ENCODE measurements at places on chromosomes 3 and 15.

DNA sequence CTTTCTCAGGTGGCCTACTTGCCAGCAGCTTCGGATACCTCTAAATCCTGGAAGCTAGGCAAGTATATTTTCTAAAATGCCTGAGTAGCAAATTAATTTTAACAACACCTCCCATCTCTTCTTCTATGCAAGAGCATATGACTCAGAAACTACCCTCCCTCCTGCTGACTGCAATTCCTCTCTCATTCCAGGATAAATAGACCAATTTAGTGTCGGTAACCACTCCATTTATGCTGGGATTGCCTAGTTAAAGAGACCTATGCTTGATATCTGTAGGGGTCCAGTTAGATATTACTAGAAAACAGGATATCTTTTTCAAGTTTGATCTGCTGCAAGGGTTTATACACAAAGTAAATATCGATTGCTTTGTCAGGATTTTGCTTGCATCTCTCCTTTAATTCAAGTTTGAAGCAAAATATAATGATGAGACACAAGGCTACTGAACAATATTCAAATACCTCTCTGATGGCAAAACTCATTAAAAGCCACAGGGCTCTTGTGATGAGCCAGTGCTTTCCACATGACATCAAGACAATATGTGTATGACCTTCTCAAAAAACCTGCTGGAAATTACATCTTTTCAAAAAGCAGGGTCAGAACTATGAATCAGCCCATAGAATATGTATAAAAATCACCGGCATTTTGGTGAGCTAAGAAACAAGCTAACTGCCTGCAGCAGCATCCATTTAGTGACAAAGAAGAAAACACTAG, 491.6 kb upstream of the NECTIN3 start:
- no peak for DNase-seq

GRCh38 chr3:173660645-173661299, 263.2 kb downstream of the NLGN1 start:
- no peak for DNase-seq

DNA sequence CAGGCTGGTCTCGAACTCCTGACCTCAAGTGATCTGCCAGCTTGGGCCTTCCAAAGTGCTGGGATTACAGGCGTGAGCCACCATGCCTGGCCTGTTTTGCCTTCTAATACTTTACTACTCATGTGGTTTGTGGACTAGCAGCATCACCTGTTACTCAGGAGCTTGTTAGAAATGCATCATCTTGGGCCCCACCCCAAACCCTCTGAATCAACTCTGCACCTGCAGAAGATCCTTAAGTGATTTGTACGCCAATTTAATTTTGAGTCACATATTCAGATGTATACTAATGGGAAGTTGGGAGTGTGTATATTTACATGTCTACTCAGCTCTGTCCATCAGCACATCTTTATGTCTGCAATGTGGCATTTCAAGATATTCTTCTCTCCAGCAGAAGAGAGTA, 6.1 kb downstream of the TBC1D21 start:
- DNase-seq, result no peak

DNA sequence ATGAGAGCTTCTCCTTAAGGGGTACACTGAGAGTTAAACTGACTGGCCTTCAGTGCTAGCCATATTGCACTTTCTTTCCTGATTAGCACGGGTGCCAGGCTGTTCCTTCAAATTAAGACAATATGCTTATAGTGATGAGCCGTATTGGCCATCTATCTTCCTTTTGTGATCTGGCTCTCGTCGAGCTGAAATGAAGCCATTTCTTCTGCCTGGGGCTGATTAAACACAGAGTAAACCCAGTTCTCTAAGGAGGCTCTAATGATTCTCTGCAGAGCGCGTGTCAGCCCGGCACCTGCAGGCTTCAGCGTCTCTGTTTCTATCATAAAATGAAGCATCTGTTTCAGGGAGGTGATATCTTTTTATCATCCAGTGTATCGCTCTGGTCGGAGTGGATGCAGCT, 107.5 kb upstream of the NR2F2 start:
- DNase-seq, result no peak

DNA sequence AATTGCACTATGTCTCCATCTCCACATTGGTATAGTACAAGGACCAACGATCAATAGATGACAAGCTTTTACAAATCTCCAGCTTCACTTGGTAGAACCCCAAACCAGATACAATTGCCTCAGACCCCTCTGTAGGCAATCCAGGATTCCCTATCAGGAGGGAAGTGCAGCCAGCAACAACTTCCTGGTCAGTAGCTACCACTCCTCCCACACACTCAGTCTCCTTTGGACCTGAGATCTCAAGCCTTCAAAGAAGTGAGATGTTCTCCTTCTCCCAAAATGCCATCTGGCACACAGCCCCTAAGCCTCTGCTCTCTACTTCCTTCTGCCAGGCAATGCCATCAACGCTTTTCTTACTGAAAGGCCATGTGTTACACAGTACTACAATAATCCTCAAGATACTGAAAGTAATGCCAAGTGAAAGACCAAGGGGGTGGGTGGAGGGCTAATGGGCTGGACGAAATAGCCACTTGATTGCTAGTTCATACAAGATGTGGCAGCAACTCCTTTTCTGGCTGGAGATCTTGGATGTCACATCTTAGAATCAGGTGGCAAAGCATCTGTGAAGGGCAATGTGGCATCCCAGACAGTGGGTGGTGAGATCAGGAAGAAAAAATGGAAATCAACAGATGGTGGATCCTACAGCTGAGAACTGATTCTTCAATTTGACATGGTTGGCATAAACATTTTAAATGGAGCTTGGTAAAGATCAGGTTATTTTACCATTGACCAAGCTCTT, 75.3 kb upstream of the ACP3 start:
- DNase-seq, result no peak

- no peak for DNase-seq
Measured at GRCh38 chr3:38455639-38456430, 2.1 kb downstream of the ACVR2B start.

DNA sequence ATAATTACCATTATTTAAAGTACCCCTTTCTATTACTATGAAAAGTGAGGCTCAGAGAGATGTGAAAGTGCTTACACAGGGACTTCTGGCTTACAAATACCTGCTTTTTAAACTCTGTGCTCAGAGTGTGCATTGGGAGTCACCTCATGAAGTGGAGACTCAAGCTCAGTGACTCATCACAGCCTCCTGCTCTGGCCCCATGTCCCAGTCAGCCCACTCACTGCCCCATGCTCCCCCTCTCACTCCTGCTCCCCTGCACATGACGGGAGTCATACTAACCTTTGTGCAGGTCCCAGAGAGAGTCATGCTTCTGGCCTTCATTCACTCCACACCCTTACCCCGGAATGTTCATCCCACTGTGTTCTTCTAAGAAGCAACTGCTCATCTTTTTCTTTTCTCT, 20.2 kb downstream of the CCR1 start:
- no peak for DNase-seq

GRCh38 chr15:76376029-76376428, 39.5 kb downstream of the ISL2 start:
- no peak for DNase-seq

GRCh38 chr3:61981060-61981459, 392.3 kb downstream of the FEZF2 start:
- no peak for DNase-seq

- DNase-seq, result no peak
Measured at GRCh38 chr3:194983121-194983520, 287.8 kb downstream of the XXYLT1 start.

DNA sequence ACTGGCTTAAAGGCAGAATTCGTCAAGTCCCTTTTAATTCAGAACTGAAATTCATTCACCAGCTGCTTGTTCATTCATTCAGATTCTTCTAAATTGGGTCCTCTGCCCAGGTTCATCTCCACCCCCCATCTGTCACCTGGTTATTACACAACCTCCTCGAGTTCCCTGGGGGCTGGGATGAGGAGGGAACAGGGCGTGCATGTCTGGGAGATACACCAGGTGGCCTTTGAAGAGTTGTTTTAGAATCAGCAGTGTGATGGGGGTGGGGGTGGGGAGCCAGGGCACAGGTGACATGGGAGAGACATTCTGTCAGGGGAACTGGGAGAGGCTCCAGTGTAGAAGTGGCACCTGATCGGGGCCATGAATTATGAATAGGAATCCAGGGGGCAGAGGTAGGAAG, 8.2 kb downstream of the SNX33 start:
- DNase-seq, result no peak

DNA sequence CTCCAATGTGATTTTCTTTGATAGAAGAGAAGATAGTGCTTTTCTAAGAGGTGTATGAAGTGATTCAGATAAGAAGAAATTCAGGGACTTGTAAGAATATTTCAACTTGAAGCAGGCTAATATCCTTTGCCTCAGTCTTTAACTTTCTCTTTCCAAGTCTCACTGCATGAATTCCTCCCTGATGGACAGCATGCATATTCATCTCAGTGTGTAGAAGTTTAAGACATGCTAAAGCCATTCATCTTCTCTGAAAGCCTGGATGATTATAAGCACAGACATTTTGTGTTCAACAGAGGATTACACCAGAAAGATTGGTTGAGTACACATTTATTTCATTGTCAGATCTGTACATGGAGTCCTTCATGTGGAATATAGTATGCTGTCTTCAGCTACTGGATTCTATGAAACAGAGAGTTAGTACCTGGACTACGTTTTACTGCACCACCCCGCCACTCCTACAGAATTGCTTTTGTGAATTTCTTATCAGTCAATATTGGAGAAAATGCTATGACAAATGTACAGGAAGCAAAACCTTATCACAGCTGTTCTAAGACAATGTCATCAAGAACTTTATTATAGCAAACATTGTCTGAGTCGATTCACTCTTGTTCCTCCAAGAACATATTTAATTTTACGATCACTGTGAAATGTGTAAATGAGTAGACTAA, 1346.1 kb downstream of the OTOL1 start:
- DNase-seq, result no peak

DNA sequence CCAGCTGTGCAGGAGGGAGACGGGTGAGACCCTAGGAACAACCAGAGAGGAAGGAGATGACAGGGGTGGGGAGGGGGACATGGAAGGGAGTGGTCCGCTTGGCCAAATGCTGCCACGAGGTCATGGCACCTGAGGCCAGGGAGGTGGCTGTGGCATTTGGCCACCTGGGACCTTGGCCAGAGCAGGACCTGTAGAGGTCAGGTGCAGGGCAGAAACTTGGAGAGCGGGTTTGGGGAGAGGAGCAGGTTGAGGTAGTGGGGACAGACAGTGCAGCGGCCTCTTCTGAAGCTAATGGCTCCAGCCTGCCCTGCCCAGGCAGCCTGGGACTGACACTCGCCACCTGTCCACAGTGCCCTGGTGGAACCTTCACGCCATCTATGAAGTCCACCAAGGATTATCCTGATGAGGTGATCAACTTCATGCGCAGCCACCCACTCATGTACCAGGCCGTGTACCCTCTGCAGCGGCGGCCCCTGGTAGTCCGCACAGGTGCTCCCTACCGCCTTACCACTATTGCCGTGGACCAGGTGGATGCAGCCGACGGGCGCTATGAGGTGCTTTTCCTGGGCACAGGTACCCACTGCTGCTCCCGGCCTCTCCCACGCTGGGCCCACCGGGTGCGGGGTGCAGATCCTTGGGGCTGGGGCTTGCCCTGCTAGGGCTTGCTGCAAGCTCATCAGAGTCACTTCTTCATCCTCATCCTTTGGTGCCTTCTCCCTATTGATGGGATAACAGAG, 7.0 kb upstream of the GNAT1 start:
- no peak for DNase-seq

DNA sequence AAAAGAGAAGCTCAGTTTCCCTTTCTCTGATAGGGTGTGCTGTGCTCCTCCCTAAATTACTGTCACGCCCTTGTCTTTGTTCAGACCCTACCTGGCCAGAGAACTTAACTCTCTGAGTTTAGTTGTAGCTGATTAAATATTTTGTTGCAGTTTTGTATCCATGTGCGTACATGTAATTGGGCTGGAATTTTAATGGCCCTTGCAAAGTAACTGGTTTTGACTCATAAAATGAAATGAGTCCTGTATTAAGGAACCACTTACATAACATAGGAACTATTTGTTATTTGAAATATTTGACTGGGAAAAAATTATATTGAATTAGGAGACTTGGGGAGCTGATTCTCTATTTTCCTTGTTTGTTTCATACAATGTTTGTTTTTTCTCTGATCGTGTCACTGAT, 80.2 kb downstream of the LRRK1 start:
- DNase-seq, result no peak

DNA sequence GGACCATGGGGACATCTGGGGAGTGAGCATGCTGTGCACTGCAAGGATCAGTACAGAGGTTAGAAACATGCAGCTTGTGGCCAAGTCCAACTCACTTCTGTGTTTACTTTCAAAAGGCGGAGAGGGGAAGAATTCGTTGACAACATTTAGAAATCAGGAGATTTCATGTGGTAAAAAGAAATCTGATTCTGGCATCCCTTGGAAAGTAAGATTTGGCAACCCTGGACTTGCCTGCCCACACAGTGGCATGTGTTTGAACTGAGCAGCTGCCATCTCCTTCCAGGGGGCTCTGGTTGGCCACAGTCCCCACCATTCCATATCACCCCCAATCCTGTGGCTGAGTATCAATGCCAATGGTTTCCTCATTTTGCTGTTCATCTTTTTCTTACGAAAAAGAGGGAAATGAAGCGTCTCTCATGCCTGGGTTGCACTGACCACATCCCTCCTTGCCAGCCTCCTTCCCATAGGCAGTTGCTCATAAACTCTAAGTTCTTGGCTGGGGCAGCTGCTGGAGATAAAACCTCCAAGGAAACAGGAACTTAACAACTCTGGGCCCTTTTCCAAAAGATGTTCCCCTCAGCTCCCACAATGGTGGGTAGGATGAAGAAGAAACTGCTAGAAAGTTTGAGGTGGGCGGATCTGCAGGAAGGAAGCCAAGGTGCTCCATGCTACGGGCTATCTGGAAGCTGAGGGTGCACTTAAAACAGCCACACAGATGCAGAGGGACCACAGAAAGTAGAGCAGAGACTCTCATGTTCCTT, 29.2 kb downstream of the SLC6A11 start:
- no peak for DNase-seq
